ENCODE measurements at places on chromosomes 3 and 15.

- H3K36me3 ChIP-seq: no peaks in the 10 kb centered on the region
- H3K4me1 ChIP-seq: no peaks in the 10 kb centered on the region
- DNase-seq: no peak
- H3K27ac ChIP-seq: no peak overlapping the region
- no peaks in the 10 kb centered on the region for H3K27me3 ChIP-seq
- H3K4me3 ChIP-seq: no peak overlapping the region
Observed at GRCh38 chr3:86381247-86381646, 609.7 kb downstream of the VGLL3 start.

- no peak overlapping the region for H3K4me3 ChIP-seq
- no peak overlapping the region for H3K27ac ChIP-seq
- DNase-seq: no peak
- H3K36me3 ChIP-seq: no peaks in the 10 kb centered on the region
- peaks cover 37% of the 10 kb centered on the region for H3K27me3 ChIP-seq
- H3K4me1 ChIP-seq: no peaks in the 10 kb centered on the region
Observed at GRCh38 chr3:14816359-14816758, 2.4 kb upstream of the FGD5 start.

- no peaks in the 10 kb centered on the region for H3K36me3 ChIP-seq
- DNase-seq: no peak
- H3K27ac ChIP-seq: no peak overlapping the region
- H3K4me3 ChIP-seq: no peak overlapping the region
Observed at GRCh38 chr3:153617463-153617862, 455.4 kb downstream of the RAP2B start.

DNA sequence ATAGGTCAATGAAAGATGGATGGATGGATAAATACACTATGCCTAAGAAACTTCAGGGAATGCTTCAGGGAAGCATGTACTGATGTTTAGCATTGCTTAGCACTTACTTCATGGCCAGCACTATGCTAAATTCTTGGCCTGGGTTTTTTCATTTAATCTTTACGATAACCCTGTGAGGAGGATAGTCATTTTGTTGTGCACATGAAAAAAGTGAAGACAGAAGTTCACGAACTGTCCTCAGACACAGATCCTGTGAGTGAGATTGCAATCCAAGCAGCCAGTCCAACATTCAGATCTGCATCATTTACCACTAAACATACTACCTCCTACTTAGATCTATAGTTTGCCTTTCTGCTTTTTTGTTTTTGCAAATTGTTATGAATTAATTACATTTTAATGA, 510.8 kb upstream of the AGTR1 start:
- DNase-seq: no peak
- no peak overlapping the region for H3K27ac ChIP-seq
- peaks cover 4% of the 10 kb centered on the region for H3K4me1 ChIP-seq
- H3K36me3 ChIP-seq: no peaks in the 10 kb centered on the region
- no peak overlapping the region for H3K4me3 ChIP-seq

DNA sequence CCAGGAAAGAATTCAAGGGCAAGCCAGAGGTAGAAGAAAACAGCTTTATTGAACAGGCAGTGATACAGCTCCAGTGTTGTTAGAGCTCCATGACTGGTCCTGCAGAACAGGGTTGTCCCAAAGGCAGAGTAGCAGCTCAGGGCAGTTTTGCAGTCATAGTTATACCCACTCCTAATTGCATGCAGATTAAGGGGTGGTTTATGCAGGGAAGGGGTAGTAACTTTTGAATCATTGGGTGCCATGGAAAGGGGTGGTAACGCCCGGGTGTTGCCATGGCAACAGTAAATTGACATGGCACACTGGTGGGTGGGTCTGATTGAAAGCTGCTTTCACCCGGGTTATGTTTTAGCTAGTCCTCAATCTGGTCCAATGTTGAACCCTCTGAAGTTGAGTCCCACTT, 9.7 kb upstream of the RAB6B start:
- no peaks in the 10 kb centered on the region for H3K4me1 ChIP-seq
- H3K36me3 ChIP-seq: no peaks in the 10 kb centered on the region
- no peak overlapping the region for H3K27ac ChIP-seq
- H3K27me3 ChIP-seq: no peaks in the 10 kb centered on the region
- DNase-seq: no peak

- DNase-seq: no peak
- peaks cover 12% of the 10 kb centered on the region for H3K4me1 ChIP-seq
- H3K27me3 ChIP-seq: no peaks in the 10 kb centered on the region
- no peaks in the 10 kb centered on the region for H3K36me3 ChIP-seq
- H3K4me3 ChIP-seq: no peak overlapping the region
Observed at GRCh38 chr15:97076011-97076410, 745.5 kb downstream of the NR2F2 start.

GRCh38 chr3:28846971-28847478, 433.8 kb upstream of the RBMS3 start:
- no peak overlapping the region for H3K27ac ChIP-seq
- H3K36me3 ChIP-seq: no peaks in the 10 kb centered on the region
- H3K27me3 ChIP-seq: no peaks in the 10 kb centered on the region
- no peak overlapping the region for H3K4me3 ChIP-seq

- H3K4me1 ChIP-seq: no peaks in the 10 kb centered on the region
- DNase-seq: no peak
- H3K27me3 ChIP-seq: no peaks in the 10 kb centered on the region
- H3K4me3 ChIP-seq: no peak overlapping the region
- no peak overlapping the region for H3K27ac ChIP-seq
- no peaks in the 10 kb centered on the region for H3K36me3 ChIP-seq
Observed at GRCh38 chr3:175646865-175647264, 787.7 kb downstream of the NAALADL2 start.

- H3K4me3 ChIP-seq: no peak overlapping the region
- DNase-seq: no peak
- no peaks in the 10 kb centered on the region for H3K27me3 ChIP-seq
- no peak overlapping the region for H3K27ac ChIP-seq
Observed at GRCh38 chr3:25023876-25024275, 404.2 kb upstream of the RARB start.

DNA sequence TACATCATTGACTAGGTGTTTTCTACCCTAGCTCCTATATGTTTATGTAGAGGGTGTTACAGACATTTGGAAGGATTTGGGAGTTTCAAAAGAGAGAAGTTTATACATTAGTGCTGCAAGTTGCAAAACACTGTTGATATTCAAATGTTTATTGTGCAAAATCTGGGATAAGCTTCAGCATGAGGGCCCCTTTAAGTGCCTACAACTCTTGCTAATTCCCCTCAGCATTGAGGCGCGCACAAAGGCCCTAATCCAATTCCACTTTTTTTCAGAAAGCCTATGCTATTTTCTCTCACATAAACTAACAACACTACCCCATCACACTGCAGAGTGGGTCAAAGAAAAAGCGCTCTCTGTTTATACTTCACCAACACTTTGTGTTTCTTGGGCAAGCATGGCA, 208.0 kb downstream of the NR2F2 start:
- H3K4me3 ChIP-seq: peak overlapping the region; percentile 24
- no peaks in the 10 kb centered on the region for H3K27me3 ChIP-seq
- H3K4me1 ChIP-seq: peaks cover 73% of the 10 kb centered on the region
- H3K27ac ChIP-seq: peak overlapping the region; percentile 92

DNA sequence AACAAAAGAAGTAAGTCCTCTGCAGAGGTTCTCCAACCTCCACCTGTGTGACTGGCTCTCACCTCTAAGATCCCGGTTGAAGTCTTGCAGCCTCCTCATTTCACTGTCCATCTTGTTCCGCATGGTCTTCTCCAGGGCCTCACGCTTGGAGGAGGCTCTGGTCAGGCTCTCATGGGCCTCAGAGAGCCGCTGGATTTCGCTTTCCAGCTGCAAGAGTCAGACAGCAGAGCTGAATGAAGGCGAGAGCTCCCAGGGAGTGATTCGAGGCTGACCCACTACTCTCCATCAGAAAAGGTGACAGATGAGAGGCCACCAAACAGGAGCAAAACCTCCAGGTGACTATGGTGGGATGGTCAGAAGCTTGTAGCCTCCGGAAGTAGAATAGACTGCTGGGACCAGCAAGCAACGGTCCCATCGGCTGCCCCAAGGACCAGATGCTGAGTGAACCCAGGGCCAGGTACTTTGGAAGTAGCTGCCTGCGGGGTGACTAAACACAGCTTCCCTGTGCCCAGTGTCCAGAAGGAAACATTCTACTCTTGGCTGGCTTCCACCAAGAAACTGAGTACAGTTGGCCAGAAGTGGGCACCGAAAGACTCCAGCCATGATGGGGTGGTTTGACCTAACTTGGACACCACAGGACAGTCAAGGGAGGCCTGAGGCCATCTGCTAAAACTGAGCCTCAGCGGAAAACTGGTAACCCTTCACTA, 7.9 kb downstream of the AMOTL2 start:
- DNase-seq: no peak
- H3K4me1 ChIP-seq: peaks cover 50% of the 10 kb centered on the region
- no peaks in the 10 kb centered on the region for H3K27me3 ChIP-seq
- H3K27ac ChIP-seq: peak overlapping the region; percentile 53
- no peak overlapping the region for H3K4me3 ChIP-seq
- H3K36me3 ChIP-seq: peaks cover 23% of the 10 kb centered on the region

GRCh38 chr3:30129765-30130164, 476.6 kb upstream of the TGFBR2 start:
- no peak overlapping the region for H3K27ac ChIP-seq
- H3K27me3 ChIP-seq: no peaks in the 10 kb centered on the region
- H3K36me3 ChIP-seq: no peaks in the 10 kb centered on the region
- no peak for DNase-seq
- H3K4me1 ChIP-seq: no peaks in the 10 kb centered on the region
- no peak overlapping the region for H3K4me3 ChIP-seq

DNA sequence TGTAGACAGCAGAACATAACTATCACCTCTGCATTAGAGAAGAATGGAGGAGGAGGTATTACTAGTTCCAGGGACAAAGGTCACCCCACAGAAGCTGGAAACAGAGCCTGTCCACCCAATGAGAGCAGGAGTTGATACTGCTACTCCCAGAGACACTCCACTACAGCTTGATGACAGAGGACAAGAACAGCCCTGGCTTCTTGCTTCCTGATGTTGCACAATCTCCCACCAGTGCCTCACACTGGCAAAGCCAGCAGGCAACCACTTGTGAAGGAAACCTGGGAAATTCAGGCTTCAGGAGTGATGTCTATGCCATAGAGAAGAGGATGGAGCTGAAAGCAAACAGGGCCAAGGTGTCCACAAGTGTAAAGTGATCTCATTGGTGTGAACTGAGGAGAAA, 78.0 kb upstream of the POU1F1 start:
- no peaks in the 10 kb centered on the region for H3K36me3 ChIP-seq
- H3K27me3 ChIP-seq: no peaks in the 10 kb centered on the region
- peaks cover 5% of the 10 kb centered on the region for H3K4me1 ChIP-seq
- H3K27ac ChIP-seq: no peak overlapping the region
- H3K4me3 ChIP-seq: no peak overlapping the region

GRCh38 chr3:143036557-143036956, 35.2 kb downstream of the U2SURP start:
- no peak overlapping the region for H3K4me3 ChIP-seq
- no peaks in the 10 kb centered on the region for H3K4me1 ChIP-seq
- H3K27me3 ChIP-seq: no peaks in the 10 kb centered on the region

DNA sequence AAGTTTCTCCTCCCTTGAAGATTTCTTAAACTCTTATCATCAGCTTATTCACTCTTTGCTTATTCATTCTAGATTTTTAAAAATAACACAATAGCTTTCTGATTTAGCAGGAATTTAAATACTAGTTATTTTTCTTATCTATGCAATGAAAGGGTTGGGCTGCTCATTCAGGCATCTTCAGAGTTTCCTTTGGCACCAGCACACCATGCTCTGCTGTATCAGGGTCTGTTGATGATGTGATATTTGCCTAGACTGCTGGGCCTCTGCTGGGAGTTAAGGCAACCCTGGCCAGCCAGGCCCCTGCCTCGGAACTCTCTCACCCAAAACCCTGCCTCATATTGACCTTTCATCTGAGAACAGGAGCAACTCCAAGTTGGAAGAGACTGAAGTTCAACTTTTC, 35.0 kb downstream of the DRD3 start:
- no peak overlapping the region for H3K4me3 ChIP-seq
- no peak overlapping the region for H3K27ac ChIP-seq
- no peaks in the 10 kb centered on the region for H3K4me1 ChIP-seq
- H3K27me3 ChIP-seq: no peaks in the 10 kb centered on the region
- DNase-seq: no peak
